ENCODE measurements at places on chromosomes 7 and 10.

DNA sequence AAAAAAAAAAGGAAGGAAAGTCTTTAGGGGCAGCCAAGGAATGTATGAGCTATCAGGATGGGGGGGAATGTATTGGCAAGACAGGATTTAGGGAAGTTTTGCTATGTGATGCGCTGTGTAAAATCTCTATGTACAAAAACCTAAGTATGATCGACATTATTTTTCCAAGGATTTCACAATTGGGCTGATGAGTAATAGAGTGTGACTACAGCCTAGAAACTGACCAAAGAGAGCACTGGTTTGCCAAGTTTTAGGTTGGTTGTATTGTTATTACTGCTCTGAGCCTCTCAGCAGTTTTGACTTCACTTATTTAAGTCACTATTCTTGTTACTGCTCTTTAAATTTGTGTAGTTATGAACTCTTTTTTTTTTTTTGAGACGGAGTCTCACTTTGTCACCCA is 107.3 kb downstream of the NRCAM start:
- no peak for DNase-seq

DNA sequence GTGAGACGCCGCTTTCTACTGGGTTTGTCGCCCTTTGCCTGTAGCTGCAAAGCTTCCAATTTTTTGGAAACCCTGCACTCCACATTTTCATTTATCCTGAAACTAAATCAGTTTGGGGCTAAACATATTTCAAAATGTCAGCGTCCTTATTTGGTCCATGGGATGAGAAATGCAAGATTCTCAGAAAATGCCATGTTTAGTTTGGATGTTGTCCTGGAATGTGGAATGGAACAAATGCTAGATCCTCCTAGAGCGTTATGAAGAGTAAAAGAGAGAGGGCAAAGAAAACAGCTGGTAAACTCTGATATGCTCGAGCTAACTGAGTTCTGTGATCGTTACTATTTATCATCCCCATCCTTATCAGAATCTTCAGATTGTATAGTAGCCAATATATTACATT is 236.9 kb downstream of the KLF6 start:
- no peak for DNase-seq

- DNase-seq = no peak
Observed at GRCh38 chr10:59894114-59894513, 12.2 kb downstream of the CCDC6 start.

DNA sequence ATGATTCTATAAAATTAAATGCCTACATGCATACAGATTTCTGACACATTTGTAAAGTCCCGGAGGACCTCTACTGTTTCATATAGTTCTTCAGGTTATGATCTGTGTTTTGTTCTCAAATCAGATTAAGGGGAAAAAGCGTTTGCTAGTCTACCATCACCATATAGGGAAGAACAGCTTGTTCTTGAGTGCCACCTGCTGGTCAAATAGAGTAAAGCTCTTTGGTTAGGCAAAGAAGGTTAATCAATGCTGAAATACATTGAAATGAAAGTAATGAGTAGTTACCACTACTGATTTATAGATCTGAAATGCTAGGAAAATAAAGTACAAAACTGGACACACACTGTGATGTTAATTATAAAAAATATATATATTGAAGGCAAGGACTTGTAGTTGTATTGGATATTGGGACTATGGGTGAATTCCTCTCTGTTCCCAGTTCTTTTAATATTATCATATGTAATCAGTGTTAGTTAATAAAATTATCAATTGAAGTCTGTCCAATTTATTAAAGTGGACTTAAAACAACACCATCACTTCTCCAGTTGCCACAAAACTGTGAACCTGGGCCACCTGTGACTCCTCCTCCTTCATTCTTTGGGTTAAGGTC is 72.6 kb upstream of the PDLIM1 start:
- peak; percentile 85 for DNase-seq

GRCh38 chr7:54799792-54800191 is 40.8 kb upstream of the SEC61G start:
- DNase-seq = no peak

DNA sequence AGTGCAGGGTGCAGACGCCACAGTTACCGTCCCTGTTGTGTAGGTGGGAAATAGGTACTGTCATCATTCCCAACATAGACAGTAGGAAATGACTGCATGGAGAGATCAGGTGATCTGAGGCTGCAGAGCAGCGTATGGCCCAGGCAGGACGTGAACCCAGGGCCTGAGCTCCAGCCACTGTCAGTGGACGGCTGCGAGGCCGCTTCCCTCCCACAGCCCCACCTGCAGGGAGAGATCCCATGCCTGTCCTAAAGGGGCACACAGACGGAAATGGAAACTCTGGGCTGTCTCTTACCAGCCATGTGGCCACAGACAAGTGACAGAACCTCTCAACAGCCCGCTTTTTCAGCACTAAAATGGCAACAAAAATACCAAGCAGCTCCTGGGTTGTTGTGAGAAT is 44.5 kb upstream of the MNX1 start:
- DNase-seq = no peak

- no peak for DNase-seq
Observed at GRCh38 chr10:1287487-1287886, 231.3 kb downstream of the WDR37 start.

GRCh38 chr7:126699707-126700106 is 553.0 kb downstream of the GRM8 start:
- DNase-seq = no peak

DNA sequence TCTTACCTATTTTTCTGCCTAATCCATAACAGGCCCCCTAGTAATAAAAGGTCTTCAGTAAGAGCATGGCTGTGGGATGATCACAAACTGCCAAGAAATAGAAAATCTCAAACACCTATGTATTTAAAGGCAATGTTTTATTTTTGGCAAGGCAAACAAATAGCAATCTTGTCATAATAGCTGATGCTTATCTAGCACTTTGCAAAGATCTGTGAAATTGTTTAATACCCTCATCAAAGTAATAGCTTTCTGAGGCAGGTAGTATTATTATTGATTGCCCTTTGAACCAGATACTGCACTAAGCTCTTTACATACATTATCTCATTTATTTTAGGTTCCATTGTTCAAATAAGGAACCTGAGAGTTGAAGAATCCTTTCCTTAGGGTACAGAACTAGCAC is 1.6 kb upstream of the CADPS2 start:
- DNase-seq = no peak

- no peak for DNase-seq
Observed at GRCh38 chr7:116582806-116583444, 58.1 kb downstream of the CAV1 start.

- no peak for DNase-seq
Observed at GRCh38 chr10:80274396-80275134, 14.9 kb downstream of the MAT1A start.

DNA sequence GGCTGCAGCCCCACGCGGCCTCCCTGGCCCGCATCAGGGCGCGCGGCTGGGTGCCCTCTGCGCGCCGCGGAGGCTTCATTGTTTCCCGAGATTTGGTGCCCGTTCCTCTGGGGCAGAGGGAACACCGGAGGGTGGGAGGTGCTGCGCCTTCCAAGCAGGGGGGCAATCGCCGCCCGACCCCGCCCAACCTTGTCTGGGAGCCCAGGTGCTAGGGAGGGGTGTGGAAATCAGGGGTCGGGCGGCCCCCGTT is 1.0 kb upstream of the NRP1 start:
- DNase-seq = no peak
